ENCODE measurements at places on chromosomes 1 and 21.

GRCh38 chr1:204014336-204014735 is 58.6 kb upstream of the SOX13 start:
- DNase-seq: no peak

DNA sequence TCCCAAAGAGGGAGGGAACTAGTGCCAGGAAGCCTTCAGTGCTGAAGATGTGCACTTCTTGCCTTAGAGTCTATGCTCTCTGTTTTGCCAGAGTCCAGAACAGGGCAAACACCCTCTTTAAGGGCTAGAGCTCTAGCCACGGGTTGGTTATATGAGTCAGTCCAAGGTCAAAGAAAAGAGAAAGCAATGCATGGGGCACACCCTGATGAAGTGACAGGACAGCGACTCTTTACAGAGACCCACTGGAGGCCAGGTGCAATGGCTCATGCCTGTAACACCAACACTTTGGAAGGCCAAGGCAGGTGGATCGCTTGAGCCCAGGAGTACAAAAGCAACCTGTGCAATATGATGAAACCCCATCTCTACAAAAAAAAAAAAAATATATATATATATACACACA is 86.1 kb downstream of the TGFBR3 start:
- DNase-seq: no peak

- no peak for DNase-seq
Observed at GRCh38 chr1:56000424-56000823, 578.9 kb downstream of the PLPP3 start.

GRCh38 chr1:22978299-22978698 is 5.6 kb upstream of the LACTBL1 start:
- DNase-seq: no peak

DNA sequence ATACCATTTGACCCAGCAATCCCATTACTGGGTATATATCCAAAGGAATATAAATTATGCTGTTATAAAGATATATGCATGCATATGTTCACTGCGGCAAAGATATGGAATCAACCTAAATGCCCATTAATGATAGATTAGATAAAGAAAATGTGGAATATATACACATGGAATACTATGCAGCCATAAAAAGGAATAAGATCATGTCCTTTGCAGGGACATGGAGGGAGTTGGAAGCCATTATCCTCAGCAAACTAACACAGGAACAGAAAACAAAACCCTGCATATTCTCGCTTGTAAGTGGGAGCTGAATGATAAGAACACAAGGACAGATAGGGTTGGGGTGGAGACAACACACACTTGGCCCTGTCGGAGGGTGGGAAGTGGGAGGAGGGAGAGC is 19.8 kb upstream of the REG4 start:
- DNase-seq: no peak

DNA sequence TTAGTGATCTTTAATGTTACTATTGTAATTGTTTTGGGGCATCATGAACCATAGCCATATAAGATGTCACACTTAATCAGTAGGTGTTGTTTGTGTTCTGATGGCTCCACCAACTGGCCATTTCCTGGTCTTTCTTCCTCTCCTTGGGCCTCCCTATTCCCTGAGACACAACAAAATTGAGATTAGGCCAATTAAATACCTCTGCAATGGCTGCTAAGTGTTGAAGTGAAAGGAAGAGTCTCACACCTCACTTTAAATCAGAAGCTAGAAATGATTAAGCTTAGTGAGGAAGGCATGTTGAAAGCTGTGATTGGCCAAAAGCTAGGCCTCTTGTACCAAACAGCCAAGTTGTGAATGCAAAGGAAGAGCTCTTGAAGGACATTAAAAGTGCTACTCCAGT is 30.7 kb downstream of the PPP2R5A start:
- no peak for DNase-seq

- DNase-seq: no peak
Observed at GRCh38 chr1:27318596-27318995, 3.4 kb upstream of the TMEM222 start.

- no peak for DNase-seq
Observed at GRCh38 chr1:111449703-111450017, 396 bp downstream of the ATP5PB start.

DNA sequence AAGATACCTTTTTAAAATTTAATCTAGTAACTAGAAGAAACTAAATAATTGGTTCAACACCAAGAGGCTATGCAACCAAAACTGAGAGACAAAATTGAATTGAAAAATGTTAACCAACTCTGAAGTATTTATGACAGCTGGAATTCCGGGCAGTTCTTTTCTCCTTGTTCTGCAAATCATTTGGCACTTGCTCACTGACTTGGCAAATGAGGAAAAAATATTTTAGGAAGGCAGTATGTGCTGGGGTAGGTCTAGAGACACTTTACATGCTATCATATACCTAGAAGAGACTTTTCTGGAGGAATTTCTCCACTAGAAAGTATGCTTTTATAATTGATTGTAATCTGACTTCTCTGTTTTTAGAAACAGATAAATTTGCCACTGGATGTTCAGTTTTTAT is 22.1 kb upstream of the SH3D21 start:
- DNase-seq: no peak

DNA sequence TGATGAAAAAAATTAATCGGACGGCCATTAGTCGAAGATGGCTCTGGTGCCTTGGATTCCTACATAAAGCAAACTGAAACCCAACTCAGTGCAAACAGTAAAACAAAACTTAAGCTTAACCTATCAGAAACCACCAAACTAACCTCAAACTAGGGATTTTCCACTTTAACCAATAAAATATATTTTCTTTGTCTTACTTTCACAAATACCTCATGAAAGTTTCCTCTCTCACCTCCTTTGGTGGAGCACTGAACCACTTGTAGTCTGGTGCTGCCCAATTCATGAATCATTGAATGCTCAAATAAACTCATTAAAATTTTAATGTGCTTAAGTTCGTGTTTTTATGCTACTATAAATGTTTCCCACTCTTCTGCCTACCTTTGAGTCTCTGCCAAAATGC is 7.0 kb downstream of the ADORA3 start:
- DNase-seq: no peak

DNA sequence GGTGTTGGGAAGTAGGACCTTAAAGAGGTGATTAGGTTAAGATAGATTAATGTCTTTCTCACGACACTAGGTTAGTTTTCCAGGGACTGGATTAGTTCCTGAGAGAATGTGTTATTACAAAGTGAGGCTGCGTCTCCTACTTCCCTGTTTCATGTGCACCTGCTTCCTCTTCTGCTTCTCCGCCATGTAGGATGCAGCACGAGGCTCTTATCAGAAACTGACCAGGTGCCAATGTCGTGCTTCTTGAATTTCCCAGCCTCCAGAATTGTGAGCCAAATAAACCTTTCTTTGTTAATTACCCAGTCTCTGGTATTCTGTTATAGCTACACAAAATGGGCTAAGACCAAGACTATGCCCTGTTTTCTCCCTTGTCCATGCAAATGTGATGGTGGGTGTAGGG is 152.2 kb upstream of the LMO4 start:
- DNase-seq: no peak

GRCh38 chr1:78047631-78048030 is 1.9 kb downstream of the GIPC2 start:
- no peak for DNase-seq

DNA sequence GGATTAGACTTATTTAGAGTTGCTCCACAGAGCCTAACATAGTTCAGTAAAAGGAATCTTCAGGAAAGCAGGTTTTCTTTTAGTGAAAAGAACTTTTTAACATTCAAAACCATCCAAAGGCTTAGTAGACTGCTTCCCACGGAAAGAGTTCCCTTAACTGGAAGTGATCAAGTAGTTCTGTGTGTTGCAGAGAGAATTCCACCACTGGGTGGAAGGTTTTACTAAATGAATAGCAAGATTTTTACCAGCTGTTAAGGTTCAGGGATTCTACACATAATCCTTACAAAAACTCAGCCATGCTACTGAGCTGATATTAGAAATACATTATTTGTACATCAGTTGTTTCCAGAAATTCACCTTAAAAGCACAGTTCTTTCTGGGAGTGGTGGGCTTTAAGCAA is 119.7 kb downstream of the GDAP2 start:
- DNase-seq: no peak

DNA sequence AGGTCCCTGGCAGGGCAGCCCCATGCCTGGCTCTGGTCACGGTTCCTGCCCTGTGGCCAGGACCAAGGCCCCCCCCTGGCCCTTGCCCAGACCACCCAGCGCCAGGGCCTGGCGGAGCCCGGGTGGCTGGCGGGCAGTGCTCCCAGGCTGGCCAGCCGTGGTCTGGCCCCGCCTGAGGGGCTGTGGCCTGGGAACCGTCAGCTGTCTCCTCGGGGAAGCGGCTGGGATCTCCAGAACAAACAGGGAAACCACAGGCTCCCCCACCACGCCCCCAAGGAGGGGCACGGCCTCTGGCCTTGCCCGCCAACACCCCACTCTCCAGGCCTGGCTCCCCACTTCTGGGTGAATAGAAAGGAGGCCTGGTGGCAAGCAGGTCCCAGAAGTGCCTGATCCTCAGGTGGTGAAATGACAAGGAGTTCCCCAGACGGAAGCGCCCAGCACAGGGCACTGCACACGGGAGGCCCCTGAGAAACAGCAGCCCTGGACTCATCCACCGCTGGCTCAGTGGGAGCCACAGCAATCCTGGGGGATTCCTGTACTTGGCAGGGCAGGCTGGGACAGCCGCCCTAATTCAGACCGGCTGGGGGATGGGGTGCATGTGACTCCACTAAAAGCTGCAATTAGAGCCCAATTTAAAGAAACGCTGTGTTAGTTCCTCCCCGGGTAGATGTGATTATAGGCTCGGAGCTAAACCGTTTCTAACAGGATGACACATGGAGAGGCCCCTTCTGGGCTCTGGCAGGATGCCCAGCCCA is 78.9 kb downstream of the RAP1GAP start:
- no peak for DNase-seq

DNA sequence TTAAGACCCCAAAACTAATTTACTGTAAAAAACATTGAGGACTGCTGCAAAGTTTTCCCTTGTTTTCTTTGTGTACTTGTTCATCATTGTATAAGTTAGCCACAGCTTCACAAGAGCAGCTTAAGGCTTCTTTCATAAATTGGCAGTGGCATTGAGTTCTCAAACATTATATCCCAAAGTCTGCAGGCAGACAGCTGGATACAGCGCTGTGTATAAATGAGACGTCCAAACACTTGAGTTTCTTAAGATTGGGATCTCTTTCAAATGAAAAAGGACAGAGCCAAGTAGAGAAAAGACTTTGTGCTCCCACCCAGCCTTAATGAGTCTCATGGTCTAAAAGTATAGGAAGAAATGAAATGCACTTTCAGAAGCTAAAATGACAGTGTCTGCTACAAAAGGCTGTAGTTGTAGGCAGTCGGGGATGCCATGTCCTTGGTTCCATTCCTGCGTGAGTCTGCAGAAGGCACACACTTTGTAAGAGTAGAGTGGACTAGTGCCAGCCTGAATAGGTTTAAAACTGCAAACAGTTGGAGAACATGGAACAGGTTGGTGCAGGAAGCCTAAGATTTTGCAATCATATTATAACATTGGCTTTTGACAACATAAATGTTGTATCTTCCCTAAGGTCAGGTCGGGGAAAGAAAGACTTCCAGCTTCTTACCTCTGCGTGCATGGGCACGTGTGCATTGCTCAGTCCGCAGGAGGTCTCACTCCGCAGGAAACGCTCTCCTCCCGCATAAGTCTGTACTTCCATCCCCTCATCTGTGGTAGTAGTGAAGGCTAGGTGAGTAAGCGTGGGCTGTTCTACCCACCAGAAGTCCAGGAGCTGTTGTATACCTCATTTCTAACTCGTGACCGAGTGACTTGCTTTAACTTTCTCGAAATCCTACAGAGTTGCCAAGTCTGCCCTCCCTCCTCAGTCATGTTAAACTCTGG is 94.4 kb downstream of the CD247 start:
- no peak for DNase-seq

DNA sequence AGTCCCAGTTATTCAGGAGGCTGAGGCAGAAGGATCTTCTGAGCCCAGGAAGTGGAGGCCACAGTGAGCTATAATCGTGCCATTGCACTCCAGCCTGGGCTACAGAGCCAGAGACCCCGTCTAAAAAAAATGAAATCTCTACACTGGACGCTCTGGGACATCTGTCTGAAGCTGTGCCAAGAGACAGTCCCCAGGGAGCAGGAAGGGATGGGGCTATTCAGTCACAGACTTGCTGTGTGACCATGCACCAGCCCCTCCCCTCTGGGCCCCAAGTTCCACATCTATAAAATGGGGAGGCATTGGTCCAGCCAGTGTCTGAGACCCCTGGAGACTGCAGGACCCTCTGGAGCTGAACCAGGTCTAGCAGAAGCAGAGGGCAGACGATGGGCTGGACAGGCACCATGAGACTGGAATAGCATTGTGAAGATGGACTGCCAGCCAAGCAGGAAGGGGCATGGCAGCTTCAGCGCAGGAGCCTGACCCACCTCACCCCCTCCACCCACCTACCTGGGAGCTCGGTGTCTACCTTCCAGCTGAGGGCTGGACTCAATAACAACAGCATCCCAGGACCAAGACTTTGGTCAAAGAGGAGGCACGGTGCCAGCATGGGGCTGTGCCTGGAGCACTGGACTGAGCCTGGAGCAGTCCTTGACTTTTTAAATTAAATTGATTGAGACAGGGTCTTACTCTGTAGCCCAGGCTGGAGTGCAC is 1.4 kb downstream of the TMEM54 start:
- DNase-seq: no peak

GRCh38 chr1:37858931-37859506 is 373 bp downstream of the MTF1 start:
- no peak for DNase-seq

DNA sequence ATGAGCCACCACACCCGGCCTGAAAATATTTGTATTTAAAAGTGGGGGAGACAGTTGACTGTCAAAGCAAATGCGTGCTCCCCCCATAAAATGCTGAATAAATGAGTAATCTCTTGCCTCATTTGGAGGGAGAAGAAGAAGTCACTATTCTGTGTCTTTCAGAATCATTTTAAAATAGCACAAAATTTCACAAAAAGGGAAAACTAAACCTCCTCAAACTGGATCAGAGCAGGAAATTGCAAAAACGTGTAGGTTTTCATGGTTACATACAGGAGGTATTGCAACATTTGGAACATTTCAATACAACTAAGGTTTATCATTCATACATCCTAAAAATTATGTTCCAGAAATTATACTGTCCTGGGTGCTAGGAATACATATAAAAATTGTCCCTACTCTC is 13.6 kb downstream of the MTF1 start:
- no peak for DNase-seq

GRCh38 chr1:113991467-113991997 is 12.3 kb downstream of the OLFML3 start:
- DNase-seq: no peak

DNA sequence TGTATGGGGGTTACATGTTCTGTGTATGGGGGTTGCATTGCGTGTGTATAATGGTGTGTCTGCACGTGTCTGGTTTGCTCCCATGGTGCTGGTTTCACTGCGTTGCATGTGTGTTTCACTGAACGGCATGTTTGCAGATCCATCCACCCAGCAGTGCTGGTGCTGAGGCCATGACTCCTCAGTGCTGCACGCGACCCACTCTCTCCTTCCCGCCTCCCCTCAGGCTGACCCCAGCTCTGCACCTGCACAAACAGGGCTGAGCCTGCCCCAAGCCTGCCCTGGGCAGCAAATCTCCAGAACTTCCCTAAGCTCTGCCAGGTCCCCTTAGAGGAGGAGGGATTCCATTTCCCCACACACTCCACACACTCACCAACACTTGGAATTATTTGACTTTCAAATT is 18.7 kb downstream of the ACTRT2 start:
- DNase-seq: no peak

Measured in stimulated activated CD4-positive, alpha-beta T cell treated with anti-CD3 and anti-CD28 coated beads, Interleukin-1b, Interleukin-23, amount 100 ng/mL, for 4 hours (primary cell).